ENCODE measurements at places on chromosomes 6 and 20. TPM values are rescaled to one million over a fixed set of nuclear protein-coding genes. Genes with fewer than 3 reads are reported as not detected.

- no peak for DNase-seq
Observed at GRCh38 chr6:19356692-19357091, 480.5 kb upstream of the ID4 start.

DNA sequence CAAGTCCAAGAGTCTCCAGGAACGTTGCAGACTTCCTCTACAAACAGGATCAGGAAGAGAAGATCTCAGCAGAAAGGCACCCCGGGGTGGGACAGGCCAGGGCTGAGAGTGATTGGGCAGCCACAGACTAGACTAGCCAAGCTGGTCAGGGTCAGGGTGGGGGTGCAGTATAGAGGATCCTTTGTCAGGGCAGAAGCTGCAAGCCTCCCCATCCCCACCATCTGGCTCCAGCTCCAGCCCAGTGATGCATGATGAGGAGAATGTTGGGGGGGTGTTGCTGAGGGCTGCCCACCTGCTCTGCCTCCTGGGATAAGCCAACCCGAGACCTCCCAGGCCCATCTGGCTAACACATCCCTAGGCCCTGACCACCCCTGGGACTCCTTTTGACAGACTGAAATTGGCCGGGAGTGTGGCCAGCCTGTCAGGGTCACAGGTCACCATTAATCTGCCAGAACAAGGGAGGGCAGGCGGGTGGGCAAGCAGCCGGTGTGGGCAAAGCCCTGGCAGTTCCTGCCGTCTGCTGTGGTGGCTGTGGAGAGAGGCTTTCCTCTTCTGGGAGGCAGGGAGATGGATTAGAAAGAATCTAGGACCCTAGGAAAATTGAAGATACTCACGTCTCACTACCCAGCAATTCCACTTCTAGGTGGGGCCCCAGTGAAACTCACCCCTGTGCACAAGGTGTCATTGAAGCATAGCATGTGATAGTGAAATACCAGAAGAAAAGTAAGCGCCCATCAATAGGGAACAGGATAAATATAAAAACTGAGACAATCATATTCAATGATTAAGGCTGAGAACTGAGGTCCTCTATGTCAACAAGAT, 22.1 kb upstream of the SNTA1 start:
- DNase-seq = no peak

GRCh38 chr6:137692806-137693205, 174.3 kb upstream of the TNFAIP3 start:
- no peak for DNase-seq

GRCh38 chr6:155630085-155630484, 174.4 kb upstream of the NOX3 start:
- DNase-seq = no peak

DNA sequence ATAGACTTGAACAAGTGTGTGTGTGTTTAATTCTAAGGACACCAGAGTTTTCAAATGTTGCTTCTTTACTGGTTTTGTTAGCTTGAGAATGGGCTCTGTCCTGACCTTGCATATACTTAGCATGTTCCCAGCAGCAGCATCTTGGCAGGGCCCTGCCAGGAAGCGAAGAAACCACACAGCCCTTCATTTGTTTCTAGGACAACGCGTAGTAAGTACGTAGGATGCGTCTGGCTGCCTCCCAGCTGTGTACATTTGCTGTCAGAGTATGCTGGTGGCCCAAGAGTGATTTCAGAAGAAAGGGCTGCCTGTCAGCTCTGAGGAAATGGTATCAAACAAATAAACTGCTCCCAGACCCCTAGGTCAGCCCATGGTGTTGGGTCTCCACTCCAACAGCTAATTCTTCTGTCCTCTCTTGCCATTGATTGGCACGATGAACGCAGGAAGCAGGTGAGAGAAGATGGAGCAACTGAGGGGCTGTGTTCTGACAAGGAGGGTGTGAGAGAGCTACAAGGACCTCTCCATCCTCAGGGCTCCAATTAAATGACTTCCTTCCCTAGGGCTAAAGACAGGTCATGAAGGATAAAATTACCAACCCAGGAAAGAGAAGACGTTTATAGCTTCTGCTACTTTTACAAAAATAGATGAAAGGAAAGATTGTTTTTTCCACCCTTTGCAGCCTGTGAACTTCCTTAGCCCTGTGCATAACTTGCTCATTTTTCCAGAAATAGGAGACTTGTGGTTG, 55.9 kb upstream of the HDDC2 start:
- DNase-seq = no peak

DNA sequence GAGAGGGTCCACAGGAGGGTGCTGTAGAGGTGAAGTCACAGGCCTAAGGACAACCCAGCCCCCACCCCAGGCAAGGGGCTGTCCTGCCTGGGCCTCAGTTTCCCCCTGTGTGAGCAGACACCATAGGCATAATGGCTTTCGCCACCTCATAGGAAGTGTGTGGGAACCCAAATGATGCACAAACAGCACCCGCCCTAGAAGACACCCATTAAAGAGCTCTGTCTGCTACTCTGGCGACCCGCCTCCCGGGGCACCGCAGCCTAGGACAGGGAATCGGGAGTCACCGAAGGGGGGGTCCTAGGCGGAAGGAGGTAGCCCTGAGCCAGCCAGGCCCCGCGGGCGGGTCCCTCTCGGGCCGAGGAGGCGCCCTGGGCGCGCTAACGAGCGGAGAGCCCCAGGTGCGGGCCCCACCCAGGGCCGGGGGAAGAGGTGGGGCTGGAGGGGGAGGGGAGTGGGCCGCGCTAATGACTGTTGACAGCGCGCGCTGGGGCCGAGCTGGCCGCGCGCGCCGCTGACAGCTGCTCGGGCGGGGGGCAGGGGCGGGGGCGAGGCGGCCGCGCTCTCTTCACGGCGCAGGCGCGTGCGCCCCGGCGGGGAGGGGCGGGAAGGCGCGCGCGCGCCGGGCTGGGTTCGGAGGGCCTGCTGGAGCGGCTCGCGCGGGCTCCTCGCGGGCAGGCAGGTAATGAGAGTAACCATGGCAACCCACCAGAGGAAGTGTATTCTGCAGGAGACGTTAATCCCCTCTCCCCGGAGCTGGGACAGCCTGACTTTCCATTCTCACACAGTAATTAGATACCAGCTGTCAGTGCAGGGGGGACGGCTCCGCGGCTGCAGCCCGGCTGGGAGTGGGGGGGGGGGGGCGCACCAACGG, 48.9 kb downstream of the NOL4L start:
- peak; percentile 78 for DNase-seq

DNA sequence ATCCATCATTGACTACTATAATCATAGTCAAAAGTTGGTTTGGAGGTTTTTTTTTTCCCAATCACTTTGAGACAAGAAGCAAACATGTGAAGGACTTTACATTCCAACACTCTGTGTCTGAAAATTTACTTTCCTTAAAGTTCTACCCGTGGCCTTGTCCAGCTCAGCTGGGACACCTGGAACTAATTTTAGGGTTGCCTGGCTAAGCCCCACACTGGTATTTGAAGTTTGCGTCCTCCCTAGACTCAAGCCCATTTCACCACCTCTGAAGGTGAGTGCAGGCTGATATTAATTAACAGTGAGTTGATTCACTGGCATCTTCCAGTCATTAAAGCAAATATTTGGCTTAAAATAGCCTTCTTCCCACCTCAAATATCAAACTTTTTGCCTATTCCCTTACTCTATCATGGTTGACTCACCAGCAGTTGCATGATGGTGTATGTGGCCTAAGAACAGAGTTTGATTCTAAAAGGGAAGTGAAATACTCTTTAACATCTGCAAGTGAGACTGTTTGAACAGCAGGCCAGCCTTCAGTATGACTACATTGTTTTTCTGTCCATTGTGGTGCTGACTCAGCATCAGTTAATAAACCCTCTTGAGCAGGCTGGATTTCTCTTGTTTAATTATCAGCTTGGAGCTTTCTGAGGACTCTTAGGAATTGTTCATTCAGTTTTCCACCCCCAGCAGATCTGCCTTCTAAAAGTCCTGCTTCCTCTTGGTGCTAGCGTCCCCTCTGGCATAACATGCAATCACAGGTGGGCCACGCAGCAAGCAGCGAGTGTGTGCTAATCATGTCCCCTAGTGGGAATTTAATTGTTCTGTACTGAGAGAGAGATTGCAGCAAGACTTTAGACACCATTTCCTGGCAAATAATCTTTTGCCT, 1.8 kb upstream of the PRDM1 start:
- peak; percentile 33 for DNase-seq

DNA sequence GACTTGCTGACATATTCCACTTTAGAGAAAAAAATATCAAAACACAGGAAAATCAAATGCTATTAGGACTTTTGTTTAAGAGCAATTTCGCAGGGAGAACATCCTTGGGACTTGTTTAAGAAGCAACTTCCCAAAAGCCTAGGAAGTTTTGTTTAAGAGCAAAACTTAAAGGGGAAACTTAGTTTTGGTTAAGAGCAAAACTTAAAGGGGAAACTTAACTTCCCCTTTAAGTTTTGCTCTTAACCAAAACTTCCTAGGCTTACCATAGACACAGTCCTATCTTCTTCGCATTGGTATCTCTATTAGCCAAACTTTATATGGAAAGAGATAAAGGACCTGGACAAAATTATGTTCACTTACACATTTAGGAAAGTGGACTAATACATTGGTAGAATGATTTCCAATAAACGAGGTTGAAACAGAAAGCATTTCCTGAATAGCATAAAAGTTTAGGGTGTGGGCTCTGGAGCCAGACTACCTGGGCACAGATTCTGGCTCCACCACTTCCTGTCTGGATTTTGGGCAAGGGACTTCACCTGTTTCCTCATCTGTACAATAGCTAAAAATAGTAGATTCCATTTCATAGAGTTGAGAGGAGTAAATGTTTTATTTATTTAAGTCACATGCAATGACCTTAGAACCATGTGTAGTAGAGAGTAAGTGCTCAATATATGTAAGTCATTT, 15.7 kb downstream of the PAQR8 start:
- DNase-seq = no peak

DNA sequence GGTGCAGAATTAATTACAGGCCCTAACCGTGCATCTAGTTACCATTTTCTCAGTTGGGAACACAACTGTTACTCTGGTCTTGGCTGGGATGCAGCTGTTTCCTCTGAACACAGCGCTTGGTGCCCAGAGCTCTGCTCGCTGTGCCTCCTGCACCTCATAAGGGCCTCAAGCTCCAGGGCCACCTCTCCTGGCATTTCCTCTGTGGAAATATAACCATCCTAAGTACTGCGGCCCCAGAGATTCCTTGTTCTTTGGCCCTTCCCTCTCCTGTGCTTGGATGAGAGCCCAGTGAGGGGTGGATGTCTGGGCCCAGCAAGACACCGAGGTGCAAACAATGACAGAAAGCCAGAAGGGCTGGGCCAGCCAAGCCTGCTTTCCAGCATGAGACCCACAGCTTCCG, 169.9 kb upstream of the CST7 start:
- DNase-seq = no peak

DNA sequence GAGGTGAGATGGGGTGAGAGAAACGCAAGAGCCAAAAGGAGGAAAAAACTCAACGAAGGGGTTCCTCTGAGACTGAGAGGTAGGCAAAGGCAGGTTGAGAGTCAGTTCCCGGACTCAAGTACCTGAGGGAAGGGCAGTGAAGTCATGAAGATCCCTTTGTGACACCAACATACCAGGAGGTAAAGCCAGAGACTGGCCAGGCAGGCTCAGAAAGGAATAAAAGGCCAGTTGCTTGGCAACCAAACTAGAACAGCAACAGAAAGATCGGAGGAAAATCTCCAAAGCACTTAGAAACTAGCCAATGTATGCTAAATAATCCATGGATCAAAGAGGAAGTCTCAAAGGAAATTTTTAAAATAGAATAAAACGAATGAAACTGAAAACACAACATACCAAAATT, 209.8 kb upstream of the PROKR2 start:
- no peak for DNase-seq

GRCh38 chr20:8428988-8429387, 296.9 kb downstream of the PLCB1 start:
- DNase-seq = no peak

- peak; percentile 69 for DNase-seq
Observed at GRCh38 chr6:117906958-117907600, at the start of gene SLC35F1. Gene SLC35F1, plus strand, starts transcription at chr6:117907264.

DNA sequence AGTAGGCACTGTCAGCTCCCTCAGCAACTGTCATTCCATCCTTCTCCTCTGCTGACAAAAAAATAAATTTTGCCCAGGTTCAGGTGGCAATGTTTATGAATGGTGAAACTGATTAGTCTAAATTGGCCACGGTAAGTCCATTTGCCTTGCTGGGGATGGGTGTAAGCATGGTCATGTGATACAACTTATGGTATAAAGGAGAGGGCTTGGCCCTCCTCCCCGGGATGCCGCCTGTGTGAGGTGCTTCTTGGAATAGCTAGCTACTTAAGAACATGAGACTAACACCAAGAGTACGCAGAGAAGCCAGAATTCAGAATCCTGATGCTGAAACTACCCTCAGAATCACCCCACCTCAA, 94.4 kb upstream of the MAP7 start:
- no peak for DNase-seq

- DNase-seq = no peak
Observed at GRCh38 chr20:16748308-16748900, at the start of gene OTOR. Gene OTOR, plus strand, starts transcription at chr20:16748358. Its CDS starts 44 bp downstream, at chr20:16748402.

GRCh38 chr6:128370072-128370471, 150.3 kb downstream of the PTPRK start:
- no peak for DNase-seq

DNA sequence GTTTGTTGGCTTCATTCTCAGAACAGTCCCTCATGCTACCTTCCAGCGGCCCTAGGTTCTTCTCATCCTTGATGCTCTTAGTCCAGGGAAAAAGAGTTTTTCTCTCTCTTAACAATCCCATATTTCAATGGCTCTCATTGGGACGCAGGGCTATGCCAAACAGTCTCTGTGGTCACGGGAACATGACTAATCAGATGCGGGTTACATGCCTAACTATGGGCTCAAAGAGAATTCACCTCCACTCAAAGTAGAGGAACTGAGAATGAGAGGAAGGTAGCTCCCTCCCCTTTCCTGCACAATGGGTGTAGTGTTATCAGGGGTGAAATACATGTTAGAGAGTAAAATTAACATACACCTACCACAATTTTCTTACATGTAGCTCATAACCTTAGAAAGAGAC, 18.1 kb upstream of the ATRN start:
- no peak for DNase-seq

DNA sequence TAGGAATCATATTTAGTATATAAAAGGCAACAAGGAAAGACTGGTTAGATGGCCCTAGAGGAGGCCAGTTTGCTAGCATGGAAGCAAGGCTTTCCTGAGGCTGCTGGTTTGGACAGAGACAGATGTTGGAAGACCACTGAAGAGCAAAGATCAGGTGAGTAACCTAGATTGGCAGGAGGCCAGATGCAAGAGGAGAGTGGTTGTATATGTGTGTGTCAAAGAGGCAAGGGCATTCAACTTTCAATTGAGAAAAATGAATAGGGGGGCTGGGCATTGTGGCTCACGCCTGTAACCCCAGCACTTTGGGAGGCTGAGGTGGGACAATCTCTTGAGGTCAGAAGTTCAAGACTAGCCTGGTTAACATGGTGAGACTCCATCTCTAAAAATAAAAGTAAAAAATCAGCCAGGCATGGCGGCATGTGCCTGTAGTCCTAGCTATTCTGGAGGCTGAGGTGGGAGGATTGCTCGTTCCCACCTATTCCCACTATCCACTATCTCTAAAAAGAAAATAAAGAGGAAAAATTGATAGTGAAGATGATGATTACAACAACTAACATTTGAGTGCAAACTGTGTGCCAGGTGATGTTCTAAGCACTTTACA, 79.8 kb downstream of the PRDM1 start:
- no peak for DNase-seq

- DNase-seq = no peak
Observed at GRCh38 chr6:41471064-41471895, 74.9 kb upstream of the FOXP4 start.

ABHD12 gene
- total RNA-seq = 51.3 TPM

CLVS2 gene
- 0.69 TPM for total RNA-seq

FOXS1 gene
- not detected for total RNA-seq

HLA-C gene
- total RNA-seq = 137 TPM

ULBP1 gene
- total RNA-seq = 0.64 TPM

SLC35F1 gene
- total RNA-seq = 4.5 TPM
